Activated CD4-positive, alpha-beta T cell treated with anti-CD3 and anti-CD28 coated beads, Interleukin-2, amount 50 U/mL, for 1 hour (primary cell): ENCODE measurements at places on chromosomes 5 and 9.

DNA sequence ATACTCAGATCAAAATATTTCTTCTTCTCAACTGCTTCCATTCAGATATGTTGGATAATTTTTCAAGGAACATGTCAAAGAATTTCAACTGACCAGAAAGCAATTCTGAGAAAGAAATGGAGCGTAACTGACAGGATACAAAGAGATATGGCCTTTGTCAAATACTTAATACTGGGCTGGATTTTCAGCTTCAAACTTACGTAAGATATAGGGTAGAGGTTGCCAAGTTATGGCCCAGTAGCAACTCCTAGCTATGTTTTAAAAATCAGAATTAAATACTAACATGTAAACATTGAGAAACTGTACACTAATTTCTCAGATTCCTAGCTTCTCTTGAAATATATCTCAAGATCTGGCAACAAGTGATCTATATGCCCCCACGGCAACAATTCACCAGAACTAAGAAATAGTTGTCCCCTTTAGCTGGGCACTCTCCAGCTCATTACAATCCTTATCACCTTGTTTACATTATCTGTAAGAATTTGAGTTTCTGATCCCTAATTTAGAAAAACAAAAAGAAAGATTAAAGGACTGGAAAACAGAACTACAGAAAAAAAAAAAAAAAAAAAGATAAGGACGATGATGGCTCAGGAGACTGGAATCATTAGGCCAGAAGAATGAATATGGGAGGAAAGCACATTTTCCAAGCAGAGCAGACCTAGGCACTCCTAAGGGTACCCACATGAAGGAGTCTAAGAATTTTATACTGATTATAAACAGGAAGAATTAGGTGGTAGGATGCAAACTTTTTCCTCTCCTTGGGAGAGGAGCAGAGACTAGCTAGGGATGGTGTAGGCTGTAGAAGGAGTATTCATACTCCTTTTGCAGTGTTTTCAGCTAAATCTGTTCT is 23.0 kb downstream of the INIP start:
- no peak for DNase-seq

DNA sequence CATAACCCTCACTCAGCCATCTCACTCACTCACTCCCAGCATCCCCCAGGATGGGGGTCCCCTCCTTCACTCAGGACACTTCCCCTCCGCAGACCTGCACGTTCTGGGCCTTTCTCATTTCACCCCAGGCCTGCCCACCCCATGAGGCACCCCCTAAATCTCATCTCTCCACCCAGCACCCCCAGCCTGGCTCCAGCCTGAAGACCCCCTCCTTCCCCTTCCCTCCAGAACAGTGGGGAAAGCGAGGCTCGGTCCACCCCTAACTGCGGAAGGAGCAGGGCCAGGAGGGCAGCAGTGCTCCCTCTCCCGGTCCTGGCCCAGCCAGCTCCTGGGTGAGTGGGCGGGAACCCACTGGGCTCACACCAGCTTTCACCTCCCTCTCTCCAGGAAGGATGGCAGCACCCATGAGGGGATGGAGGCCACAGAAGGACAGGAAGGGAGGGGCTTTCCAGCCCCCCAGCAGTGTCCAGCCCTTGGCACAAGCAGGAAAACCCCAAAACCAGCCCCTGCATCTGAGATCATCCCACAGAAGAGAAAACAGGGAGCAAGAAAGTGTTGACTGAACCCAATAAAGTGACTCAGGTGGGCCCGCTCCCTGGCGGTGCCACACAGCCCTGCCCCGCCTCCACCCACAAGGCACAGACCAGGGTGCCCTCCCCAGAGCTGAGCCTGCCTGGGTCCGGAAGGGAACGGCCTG is 55.0 kb downstream of the LRSAM1 start:
- no peak for DNase-seq

- DNase-seq = no peak
Measured at GRCh38 chr9:6675268-6675667, 29.7 kb upstream of the GLDC start.

DNA sequence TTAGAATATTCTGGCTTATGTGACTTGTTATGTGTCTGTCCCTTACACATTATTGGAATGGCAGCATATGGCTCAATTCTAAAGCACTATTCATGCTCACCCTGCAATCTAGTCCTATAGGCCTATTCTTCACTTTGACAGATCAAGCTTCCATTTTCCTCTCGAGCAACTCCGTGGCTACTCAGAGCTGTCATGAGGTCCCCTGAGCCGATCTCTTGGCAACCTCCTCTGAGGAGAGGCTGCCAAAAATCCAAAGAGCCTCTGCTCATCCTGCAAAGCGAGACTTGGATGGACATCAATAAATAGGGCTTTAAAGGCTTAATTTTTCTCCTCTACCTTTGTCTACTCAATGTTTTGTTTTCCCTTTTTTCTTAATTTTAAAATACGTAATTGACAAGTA is 163.8 kb downstream of the GABRB2 start:
- no peak for DNase-seq

GRCh38 chr5:17249029-17249634 is 31.7 kb downstream of the BASP1 start:
- DNase-seq = no peak

- DNase-seq = no peak
Measured at GRCh38 chr5:67301285-67301903, 104.8 kb upstream of the CD180 start.

- DNase-seq = no peak
Measured at GRCh38 chr5:159456722-159457465, 126.6 kb upstream of the IL12B start.

GRCh38 chr9:68683433-68683832 is 21.6 kb upstream of the PIP5K1B start:
- no peak for DNase-seq

DNA sequence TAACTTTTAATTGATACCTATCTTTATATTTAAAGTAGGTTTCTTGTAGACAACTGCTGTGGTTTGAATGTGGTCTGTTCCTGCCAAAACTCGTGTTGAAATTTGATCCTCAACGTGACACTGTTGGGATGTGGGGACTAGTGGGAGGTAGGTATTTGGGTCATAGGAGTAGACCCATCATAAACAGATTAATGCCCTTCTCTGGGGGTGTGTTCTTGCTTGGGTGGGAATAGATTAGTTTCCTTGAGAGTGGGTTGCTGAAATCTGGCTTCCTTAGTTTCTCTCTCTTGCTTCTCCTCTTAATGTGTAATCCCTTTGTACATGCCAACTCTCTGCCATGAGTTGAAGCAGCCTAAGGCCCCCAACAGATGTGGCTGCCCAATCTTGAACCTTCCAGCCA is 34.6 kb upstream of the IPPK start:
- DNase-seq = no peak

GRCh38 chr5:156683509-156683908 is 166.6 kb upstream of the PPP1R2B start:
- no peak for DNase-seq

- DNase-seq = no peak
Measured at GRCh38 chr5:155746367-155747038, 580.5 kb upstream of the SGCD start.

- no peak for DNase-seq
Measured at GRCh38 chr9:21677834-21678233, 124.6 kb upstream of the MTAP start.

DNA sequence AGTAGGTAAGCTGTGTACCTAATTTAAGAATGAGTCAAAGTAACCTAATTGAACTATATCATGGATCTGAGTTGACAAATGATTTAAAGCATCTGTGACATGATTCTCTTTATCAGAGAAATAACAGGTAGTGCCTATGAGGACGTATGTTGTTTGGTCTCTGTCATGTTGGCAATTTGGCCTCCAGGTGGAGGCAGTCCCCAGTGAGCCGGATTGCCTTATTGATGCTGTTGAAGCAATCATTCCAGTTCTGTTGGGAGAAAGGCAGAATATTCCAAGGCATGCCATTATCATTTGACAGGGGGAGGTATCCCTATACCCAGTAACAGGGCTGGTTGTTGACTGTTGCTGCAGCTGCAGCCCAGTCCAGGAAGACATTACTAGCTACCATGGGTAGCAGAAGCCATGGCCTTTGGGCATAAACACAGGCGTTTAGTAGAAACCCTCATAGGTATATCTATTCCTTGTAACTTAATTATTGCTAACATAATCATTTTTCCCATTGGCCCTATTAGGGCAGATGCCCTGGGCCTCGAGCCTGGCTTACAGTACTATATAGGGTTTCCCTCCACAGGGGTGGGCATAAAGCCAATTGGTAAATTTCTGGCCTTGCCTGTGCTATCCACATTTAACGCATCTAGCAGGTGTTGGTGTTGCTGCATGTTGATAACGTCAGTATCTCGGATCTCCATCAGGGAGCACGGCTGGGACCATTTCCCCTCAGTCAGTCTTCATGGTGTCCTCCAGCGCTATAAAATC is 12.2 kb upstream of the SLC22A4 start:
- no peak for DNase-seq

GRCh38 chr5:139660105-139660922 is 12.2 kb downstream of the CXXC5 start:
- no peak for DNase-seq

GRCh38 chr9:77010527-77010926 is 8.9 kb upstream of the FOXB2 start:
- no peak for DNase-seq

DNA sequence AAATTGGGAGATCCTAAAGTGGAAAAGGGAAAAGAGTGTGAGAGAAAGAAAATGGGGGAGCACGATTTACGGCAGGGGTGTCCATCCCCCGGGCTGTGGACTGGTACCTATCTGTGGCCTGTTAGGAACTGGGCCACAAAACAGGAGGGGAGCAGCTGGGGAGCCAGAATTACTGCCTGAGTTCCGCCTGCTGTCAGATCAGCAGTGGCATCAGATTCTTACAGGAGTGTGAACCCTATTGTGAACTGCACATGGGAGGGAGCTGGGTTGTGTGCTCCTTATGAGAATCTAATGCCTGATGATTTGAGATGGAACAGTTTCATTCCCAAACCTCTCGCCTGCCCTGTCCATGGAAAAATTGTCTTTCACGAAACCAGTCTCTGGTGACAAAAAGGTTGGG is 108.3 kb upstream of the ADAMTSL1 start:
- DNase-seq = no peak

- DNase-seq = no peak
Measured at GRCh38 chr9:97703437-97704344, 6.6 kb upstream of the XPA start.

DNA sequence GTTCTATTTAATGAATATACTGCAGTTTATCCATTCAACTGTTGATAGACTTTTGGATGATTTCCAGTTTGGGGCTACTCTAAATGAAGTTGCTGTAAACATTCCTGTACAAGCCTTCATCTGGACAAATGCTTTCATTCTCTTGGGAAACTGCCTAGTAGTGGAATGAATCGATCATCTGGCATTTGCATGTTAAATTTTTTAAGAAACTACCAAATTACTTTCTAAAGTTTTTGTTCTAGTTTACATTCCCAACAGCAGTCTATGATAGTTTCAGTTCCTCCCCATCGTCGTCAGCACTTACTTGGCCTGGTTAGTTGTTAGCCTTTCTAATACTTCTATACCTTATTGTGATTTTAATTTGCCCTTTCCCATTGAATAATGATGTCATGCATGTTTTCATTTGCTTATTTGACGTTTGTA is 306.3 kb downstream of the FER start:
- no peak for DNase-seq

DNA sequence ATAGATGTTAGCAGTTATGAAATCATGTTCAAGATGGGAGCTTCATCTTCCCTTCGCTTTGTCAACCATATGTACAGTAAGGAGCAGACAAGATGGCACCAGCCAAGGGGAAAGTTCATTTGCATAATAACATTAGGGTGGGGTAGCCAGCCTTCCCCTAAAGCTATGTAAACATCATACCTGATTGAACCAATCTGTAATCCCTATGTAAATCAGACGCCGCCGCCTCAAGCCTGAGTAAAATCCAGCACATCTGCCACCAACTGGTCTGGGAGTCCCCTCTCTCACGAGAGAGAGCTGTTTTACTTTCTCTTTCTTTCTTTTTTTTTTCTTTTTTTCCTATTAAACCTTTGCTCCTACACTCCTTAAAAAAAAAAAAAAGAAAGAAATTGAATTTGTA is 30.8 kb upstream of the REEP2 start:
- no peak for DNase-seq

DNA sequence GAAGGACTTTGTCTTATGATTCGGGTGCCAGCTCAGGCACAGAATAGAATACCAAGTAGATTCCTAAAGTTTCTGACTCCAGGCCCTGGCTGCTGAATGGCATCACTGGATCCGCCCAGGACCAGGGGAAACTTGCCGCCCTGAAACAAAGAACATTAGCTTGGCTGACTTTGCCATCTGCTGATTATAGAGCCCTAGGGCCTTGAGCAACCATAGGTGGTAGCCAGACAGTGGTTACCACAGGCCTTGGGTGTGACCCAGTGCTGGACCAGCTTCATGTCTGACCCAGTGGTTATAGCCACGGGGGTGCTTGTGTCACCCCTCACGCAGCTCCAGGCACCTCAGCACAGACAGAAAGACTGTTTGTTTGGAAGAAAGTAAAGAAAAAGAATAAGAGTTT is 62.7 kb downstream of the SSBP2 start:
- no peak for DNase-seq

GRCh38 chr5:138440159-138441073 is 1.6 kb downstream of the REEP2 start:
- no peak for DNase-seq

DNA sequence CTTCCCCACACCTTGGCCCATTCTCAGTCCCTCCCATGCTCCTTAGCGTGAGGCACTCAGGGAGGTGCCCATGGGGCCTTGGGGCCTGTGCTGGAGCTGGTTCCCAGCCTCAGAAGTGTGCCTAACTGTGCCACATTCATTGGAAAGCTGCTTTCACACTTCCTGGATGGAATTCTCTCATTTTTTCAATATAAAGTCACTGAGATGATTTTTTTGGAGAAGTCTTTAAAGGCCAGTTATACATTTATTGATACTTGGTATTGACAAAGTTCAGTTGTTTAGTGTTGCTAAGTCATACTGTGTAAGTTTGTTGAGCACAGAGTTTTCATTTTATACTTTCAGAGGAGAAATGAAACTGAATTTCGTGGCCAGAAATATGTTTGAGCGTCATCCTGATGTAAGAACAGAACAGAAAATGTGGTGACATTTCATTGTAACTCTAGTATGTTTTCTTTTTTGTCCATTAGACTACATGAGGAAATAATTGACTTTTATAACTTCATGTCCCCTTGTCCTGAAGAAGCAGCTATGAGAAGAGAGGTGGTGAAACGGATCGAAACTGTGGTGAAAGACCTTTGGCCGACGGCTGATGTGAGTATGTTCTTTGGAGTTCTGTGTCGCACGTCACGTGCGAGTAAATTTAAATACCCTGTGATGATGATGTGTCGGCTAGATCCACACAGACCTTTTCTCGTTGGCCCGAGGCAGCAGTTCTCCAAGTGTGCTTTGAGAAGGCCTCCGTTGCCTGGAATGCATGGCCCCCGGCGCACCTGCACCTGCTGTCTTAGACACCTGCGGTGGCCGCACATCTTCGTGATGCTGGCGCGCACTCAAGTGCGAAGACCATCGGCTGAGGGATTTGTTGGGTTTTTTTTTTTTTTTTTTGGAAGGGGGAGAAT is 24.1 kb downstream of the TENT4A start:
- DNase-seq = no peak
